ENCODE measurements at places on chromosomes 13 and 19.
A peak's percentile ranks its signal among the peaks of the same experiment; 100 is the strongest.

GRCh38 chr13:74115133-74115532 lies 19.1 kb downstream of the KLF12 start:
- no peak for DNase-seq

DNA sequence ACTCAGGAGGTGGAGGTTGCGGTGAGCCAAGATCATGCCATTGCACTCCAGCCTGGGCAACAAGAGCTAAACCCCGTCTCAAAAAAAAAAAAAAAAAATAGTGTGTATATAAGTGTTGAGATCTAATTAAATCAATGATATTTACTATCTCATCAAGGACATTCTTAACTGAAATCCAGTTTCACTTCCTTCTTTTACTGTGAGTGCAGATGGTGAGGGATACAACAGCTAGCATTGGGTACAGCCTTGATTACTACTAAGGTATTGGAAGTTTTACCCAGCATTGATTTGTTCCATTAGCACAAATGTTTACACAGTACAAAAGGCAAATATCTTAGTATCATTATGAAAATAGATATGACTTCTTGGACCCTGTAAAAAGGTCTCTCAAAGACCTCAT lies 546.6 kb downstream of the KCTD12 start:
- no peak for DNase-seq

GRCh38 chr13:113816946-113817859 lies 46.7 kb downstream of the GAS6 start:
- peak; percentile 71 for DNase-seq

DNA sequence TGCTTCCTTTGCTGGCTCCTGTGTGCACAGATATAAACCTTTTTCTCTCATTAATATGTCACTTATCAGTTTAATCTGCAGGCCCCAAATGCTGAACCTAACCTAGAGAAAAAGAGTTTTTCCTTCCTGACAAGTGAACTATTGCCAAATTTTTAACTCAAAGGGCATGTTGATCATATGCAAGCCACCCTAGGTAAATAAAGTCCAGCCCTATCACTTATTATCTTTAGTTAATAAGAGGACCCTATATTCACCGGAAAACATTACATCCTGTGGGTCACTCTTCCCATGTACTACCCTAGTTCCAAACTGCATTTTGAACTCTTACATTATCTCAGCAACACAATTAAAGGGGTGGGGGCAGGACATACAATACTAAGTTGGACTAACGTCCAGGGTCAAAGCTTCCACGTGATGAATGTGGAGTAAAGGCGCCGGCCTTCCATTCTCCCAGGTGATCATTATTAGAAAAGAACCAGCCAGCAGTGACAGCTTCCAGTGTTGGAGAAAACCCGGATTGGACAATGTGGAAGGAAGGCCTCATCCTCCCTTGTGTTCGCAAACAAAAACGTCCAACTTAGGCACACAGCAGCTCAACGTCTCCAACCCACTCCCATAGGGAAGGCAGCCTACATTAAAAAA lies 86.6 kb downstream of the STK24 start:
- DNase-seq: no peak

GRCh38 chr19:18832306-18833140 lies 764 bp downstream of the UPF1 start:
- DNase-seq: no peak

DNA sequence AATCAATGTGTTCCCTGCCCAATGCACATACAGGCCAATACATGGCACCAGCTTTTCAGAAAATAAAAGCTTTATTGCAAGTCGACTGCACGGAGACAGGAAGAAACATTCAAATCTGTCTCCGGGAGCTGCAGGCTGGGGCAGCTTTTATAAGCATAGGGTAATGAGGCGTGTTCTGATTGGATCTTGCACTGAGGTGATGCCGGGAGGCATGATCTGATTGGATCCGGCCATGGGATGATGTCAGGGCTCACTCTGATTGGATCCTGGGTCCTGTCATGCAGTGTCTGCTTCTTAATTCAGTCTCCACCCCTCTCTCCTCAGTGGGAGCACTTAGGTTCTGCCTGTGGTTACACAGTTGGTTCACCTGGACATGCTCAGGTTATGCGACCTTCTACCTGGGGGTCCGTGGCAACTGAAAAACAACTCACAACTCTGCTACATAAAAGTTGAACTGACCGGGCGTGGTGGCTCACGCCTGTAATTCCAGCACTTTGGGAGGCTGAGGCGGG lies 11.8 kb upstream of the FBN3 start:
- DNase-seq: no peak

DNA sequence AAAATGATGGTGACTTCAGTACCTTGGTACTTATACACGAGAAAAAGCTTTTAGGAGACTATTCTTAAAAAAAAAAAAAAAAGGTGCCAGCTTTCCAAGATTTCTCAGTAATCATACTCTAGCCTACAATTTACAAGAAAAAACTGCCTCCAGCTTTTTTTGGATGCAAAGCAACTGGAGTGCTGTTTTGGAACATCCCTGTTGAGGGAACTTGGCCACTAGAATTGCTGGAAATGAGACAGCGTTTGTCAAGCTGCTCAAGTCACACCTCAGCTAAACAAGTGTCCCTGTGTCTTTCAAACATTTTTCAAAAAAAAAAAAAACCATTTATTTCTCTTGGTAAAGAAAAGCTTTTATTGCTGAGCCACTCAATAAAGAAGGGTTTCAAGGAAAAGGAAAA lies 413.1 kb upstream of the ARGLU1 start:
- no peak for DNase-seq

- no peak for DNase-seq
Measured at GRCh38 chr19:53961523-53962356, 997 bp upstream of the CACNG8 start.

- no peak for DNase-seq
Measured at GRCh38 chr19:38679839-38680238, 32.4 kb downstream of the ACTN4 start.

DNA sequence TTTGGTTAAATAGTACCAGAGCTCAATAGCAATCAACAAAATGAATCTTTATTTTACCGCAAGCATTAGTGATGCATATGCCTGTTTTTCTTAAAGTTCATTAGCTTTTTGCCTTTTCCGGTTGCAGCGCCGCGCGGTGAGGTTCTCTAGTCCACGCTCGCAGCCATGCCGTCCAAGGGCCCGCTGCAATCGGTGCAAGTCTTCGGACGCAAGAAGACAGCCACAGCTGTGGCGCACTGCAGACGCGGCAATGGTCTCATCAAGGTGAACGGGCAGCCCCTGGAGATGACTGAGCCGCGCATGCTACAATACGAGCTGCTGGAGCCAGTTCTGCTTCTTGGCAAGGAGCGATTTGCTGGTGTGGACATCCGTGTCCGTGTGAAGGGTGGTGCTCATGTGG lies 42.1 kb upstream of the ZNF486 start:
- no peak for DNase-seq

GRCh38 chr19:34676697-34677385 lies at the start of gene SCGB2B2:
SCGB2B2 (minus strand) TSS chr19:34677159; CDS start chr19:34594563, 82,596 bp downstream.
- no peak for DNase-seq

GRCh38 chr13:35720290-35720689 lies 243.8 kb upstream of the MAB21L1 start:
- DNase-seq: no peak

DNA sequence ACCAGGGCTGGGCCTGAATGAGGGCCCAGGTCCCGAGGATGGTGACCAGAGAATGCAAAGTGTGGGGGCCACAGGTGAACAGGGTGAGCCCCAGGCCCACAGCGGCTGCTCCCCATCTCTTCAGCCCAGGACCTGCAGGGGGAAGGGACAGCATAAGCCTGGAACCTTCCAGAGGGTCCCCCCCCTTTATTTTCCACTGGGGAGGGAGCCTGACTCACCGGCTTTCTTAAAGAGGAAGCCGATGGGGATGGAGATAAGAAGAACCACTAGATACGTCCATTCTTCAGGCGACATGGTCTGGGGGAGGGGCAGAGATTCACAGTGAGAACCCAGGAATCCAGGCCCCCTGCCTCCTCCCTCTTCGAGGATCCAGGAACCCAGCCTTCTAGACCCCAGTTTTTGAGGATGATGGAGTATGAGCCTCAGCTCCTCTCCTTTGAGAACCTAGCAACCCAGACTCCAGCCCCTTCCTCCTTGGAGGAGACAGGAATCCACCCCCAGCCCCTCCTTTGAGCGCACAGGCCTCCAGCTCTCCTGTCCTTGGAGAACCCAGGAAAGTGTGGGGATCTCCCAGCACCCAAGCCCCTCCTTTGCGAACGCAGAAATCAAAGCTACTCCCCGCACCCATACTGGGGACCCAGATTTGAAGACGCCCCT lies 1.0 kb downstream of the MBOAT7 start:
- no peak for DNase-seq

GRCh38 chr13:93201992-93202558 lies 24.5 kb upstream of the GPC6 start:
- no peak for DNase-seq

DNA sequence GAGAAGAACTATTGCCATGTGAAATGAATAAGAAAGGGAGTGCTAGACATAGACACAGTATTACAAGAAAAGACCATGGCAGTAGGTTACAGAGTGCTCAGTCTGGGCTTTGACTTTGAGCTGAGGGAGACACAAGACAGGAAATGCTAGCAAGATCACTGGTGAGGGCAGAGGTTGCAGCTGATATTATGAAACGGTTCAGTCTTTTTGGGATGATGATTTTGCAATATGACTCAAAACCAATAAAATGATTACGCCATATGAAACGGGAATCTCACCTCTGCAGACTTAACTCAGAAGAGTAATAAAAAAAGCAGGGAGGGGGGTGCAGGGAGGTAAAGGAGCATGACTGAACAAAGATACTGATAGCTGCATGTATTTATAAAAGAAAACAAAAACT lies 123.1 kb downstream of the RBM26 start:
- DNase-seq: no peak

DNA sequence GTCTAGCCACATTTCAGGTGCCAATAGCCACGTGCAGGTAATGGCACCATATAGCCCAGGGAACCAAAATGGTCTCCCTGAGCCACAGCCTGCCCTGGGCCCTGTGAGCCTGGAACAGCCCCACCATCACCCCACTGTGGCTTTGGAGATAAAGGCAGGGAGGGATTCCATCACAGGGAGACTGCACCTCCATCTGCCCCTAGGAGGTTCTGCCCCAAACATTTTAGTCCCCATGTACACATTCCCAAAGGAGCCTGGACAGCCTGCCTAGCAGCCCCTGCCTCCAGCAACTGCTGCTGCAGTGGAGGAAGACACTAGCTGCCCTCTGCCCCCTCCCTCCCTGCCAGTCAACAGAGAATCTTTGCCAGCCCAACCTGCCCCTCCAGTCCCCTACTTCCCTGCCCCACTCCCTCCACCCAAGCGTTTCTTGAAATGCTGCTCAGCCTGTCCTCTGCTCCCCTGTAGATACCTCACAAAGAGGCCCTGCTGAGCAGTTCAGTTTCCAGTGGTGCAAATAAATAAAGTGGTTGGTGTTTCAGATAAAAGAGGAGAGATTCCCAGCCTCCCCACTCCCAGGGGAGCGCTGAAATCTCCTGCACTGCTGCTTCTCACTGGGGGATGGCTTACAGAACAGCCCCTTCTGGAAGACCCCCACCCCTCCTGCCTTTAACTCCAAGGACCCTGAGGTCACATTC lies 921.8 kb downstream of the UQCRFS1 start:
- DNase-seq: no peak

DNA sequence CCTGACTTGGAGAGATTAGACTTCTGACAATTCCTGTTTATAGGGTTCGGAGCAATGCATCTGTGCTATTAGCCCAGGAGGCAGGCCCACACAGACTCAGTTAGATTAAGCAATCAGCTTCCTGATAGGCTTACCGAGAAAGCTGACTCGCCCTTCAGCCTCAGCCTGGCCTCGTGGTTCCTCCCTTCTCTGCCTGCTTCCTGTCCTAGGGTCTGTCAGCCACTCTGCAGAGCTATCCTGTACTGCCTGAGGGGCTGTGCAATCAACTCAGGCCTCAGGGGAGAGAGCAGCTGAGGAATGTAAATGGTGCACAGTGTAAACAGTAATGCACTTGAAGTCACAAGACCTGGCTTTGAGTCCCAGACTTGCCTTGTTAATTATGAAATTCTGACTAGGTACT lies 30.7 kb downstream of the HTR2A start:
- DNase-seq: no peak

- DNase-seq: peak; percentile 50
Measured at GRCh38 chr19:10419200-10419645, 1.1 kb upstream of the PDE4A start.

- DNase-seq: no peak
Measured at GRCh38 chr13:80030491-80030890, 310.4 kb downstream of the SPRY2 start.

- DNase-seq: no peak
Measured at GRCh38 chr13:33459702-33460101, 174.1 kb upstream of the STARD13 start.

- no peak for DNase-seq
Measured at GRCh38 chr13:39527961-39528660, 74.9 kb downstream of the LHFPL6 start.

GRCh38 chr19:55383279-55384130 lies 587 bp downstream of the TMEM238 start:
- peak; percentile 15 for DNase-seq

- DNase-seq: no peak
Measured at GRCh38 chr19:1510442-1510806, 2.4 kb downstream of the ADAMTSL5 start.

DNA sequence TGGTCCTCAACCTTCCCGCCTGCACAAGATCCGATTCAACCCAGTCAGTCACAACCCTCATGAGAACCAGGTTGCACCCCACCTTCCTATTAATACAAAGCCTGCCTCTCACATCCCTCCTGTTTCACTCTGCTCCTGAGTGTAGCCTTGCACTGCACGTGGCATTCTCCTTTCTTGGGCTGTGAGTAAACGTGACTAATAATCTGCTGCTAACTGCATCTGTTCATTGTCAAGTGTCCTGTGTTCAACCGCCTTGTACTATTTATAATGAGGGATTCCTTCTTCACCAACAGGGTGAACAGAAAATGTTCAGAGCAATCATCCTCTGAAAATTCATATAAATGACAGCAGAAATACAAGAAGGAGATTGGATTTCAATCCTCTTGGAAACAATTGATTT lies 1608.2 kb downstream of the SLITRK5 start:
- no peak for DNase-seq

DNA sequence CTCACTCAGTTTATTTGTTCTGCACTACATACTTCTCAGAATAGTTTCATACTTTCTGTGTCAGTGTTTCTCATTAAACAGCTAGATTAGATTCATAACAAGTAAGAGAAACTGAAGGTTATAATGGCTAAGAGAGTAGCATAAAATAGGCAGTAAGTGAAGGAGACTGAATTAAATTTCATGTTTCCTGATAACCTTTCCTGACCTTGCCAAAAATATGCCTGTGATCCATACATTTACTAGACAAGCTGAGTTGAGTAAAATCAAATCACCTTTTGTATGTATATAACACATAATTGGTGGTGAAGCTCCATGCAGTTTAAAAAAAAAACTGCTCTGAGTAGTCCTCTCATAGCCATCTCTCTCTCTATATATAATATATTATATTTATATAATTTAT lies 545.3 kb upstream of the PCDH20 start:
- DNase-seq: no peak

GRCh38 chr19:7480970-7481255 lies 7.9 kb downstream of the PEX11G start:
- DNase-seq: no peak

All from stimulated activated CD8-positive, alpha-beta memory T cell treated with anti-CD3 and anti-CD28 coated beads, Interleukin-4, amount 100 ng/mL, for 24 hours (primary cell).